ENCODE measurements at places on chromosomes 4 and X.

DNA sequence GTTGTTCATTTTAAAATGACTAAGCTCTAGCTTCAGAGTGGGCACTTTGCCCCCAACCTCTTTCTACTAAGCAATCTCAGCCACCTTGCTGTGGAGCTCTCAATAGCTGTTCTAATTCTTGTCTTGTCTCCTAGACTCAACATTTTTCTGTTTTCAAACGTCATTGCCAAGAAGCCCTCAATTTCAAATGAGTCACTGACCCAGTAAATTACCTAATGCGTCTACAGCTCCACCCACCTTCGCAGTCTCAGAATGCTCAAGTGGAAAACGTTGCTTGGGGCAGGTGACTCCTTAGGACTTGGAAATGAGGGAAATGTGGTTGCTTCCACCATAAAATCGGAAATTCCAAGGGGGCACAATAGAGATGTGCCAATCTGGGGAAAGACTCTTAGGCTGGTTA is 59.0 kb downstream of the ING2 start:
- DNase-seq = no peak

- DNase-seq = no peak
These were observed 487.0 kb downstream of the PDHA2 start for GRCh38 chr4:96326846-96327245.

DNA sequence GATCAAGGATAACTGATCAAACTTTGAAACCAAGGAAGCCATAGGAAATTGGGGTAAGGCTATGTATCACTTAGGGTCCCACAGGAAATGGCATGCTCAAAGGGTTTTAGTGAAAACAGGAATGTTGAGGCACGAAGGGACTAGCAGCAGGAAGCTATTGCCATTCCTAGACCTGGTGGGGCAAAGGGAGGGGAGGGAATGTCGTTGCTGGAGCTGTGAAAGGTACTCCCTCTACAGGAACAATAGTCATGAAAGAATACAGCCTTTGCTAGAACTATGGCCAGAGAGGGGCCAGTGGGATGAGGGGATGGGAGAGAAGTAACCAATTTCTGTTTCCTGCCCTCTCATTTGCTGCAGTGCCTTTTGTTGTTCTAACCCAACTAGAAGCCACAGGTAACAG is 11.9 kb downstream of the REPS2 start:
- no peak for DNase-seq

- no peak for DNase-seq
These were observed 238.9 kb downstream of the NR3C2 start for GRCh38 chr4:148203056-148203898.

DNA sequence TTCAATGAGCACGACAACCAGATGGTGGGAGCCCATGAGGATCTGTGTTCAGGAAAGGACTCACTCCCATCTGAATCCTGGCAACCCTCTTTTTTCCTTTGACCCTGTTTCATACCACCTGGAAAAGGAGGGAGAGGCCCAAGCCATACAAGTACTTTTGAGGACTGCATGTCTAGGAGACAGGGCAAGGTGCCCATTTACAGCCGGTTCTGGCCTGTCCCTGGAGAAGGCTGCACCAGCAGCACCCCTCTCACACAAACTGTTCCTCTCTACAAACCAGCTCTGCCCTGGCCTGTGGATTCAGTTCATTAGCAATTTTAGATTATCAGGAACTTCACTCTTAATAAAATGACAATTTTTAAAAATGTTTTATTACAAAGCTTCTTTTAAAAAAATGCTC is 57.5 kb downstream of the HADH start:
- DNase-seq = no peak

- DNase-seq = no peak
These were observed 47.9 kb downstream of the COX18 start for GRCh38 chr4:73021634-73022033.
